ENCODE measurements at places on chromosomes 4 and X. TPM values are rescaled to one million over a fixed set of nuclear protein-coding genes. Genes with fewer than 3 reads are reported as not detected.

DNA sequence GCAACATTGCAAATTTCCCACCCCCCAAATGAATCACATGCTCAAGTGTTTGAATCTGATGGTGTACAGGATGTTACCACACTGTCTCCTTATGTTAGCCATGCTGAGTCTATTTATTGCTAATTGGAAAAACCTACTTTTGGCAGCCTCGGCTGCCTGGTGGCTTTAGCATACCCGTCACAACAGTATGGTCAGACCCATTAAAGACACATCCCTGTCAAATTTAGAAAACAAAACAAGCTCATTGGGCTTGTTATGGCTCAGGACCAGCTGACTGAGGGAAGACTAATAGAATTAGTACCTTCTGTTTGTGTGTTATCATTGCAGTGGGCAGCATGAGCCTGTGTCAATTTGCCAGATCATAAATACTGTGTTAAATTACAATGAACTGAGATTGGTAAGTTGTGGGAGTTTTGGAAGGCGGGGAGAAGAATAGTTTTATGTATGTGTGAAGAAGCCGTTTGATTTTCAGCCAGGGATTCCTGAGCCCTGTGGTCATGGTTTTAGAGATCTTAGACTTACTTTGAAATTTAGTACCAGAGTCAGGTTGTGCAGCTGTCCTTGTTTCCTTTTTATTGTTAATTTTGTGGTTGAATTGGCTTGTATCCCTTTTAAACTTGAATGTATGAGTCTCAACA, 66.8 kb downstream of the POLA1 start:
- no peak for DNase-seq

DNA sequence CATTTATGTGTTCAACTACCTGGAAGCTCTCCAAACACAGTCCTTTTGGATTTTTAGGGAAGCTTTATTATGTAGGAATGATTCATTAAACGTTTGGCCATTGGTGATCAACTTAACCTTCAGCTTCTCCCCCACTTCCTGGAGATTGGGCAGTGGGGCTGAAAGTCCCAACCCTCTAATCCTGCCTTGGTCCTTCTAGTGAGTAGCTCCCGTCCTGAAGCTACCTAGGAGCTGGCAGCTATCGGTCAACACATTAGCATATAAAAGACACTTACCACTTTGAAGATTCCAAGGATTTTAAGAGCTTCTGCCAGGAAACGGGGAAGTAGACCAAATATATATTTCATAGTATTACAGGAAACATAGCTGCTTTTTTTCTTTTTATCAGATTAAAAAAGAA, 69.7 kb downstream of the MCUB start:
- DNase-seq = no peak

GRCh38 chr4:6703786-6704185, 5.9 kb downstream of the MRFAP1L1 start:
- no peak for DNase-seq

DNA sequence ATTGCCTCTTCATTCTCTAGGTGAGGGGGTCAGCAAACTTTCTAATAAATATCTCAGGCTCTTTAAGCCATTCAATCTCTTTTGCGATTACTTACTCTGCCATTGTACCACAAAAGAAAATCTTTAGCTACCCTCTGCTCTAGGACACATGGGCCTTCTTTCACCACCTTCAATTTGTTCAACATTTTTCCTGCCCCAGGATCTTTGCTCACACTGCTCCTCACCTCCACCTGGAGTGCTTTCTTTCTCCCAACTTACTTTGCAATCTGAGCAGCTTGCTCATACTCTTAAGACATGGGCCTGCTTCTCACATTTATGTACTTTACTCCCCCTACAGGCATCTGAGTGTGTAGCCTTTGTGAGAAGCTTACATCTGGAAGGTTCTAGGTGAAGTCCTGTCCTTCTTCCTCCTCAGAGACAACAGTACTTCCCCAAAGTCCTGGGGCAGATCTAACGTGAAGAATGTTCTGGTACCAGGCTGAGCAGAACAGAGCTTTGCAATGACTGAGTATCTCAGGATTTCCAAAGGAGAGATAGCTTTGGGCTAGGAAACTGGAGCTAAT, 55.0 kb upstream of the PRDM5 start:
- no peak for DNase-seq

The TLL1 gene
- 16.6 TPM for total RNA-seq

All from uterus (tissue), 4 donors.